LNCaP clone FGC (cell line): ENCODE measurements at places on chromosomes 5 and 9.

GRCh38 chr9:82363682-82364081 is 375.1 kb downstream of the SPATA31D1 start:
- no peak for DNase-seq

- DNase-seq = no peak
Observed at GRCh38 chr5:55511010-55511409, 23.8 kb downstream of the PLPP1 start.

- no peak for DNase-seq
Observed at GRCh38 chr5:78886341-78887230, 98.5 kb downstream of the ARSB start.

DNA sequence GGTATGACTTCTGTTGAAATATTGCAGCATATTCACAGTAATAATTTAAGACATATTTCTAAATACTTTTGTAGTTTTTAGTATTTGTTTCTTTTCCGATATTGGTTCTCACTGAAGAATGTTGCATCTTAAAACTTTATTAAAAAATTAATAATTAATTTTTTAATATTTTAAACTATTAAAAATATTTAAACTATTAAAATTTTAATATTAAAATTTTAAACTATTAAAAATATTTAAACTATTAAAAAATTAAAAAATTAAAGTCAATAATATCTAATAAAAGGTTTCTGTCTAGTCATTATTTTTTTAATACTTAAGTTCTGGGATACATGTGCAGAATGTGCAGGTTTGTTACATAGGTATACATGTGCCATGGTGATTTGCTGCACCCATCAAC is 149.3 kb upstream of the CCNH start:
- DNase-seq = no peak

GRCh38 chr5:138832218-138832617 is 42.9 kb downstream of the LRRTM2 start:
- DNase-seq = no peak
